ENCODE measurements at places on chromosomes 12 and 14.

GRCh38 chr14:68786491-68787091, 6.3 kb downstream of the ZFP36L1 start:
- DNase-seq: no peak

GRCh38 chr14:95444132-95445129, 72.0 kb downstream of the SYNE3 start:
- no peak for DNase-seq

GRCh38 chr12:1421091-1421846, 173.1 kb downstream of the FBXL14 start:
- DNase-seq: no peak

- DNase-seq: no peak
These were observed 27.9 kb upstream of the EVL start for GRCh38 chr14:100037353-100037752.

DNA sequence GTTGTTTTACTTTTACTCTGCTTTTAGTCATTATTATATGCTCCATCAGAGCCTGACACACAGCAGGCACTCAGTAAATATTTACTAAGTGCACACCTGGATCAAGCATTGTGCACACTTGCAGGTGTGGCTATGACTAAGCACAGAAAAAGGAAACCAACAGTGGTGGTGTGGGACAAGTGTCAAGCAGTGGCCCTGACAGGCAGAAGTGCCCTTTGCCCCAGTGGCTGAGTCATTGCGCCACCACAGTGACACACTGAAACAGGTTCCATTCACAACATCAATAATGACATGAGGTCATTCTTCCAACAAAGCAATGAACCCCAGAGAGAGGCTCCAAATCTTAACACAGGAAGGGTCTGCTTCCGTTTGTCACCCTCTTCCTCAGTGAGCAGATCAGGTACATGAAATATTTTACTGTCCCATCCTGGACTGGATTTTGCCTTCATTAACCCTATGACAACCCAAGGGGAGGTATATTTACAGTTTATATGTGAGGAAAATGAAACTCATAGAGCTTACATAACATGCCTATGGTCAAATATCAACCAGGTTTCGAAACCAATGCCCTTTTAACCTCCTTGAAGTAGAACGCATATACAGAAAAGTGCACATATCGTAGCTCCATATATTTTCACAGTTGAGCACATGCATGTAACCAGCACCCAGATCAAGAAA, 82.6 kb upstream of the GTF2A1 start:
- DNase-seq: no peak

DNA sequence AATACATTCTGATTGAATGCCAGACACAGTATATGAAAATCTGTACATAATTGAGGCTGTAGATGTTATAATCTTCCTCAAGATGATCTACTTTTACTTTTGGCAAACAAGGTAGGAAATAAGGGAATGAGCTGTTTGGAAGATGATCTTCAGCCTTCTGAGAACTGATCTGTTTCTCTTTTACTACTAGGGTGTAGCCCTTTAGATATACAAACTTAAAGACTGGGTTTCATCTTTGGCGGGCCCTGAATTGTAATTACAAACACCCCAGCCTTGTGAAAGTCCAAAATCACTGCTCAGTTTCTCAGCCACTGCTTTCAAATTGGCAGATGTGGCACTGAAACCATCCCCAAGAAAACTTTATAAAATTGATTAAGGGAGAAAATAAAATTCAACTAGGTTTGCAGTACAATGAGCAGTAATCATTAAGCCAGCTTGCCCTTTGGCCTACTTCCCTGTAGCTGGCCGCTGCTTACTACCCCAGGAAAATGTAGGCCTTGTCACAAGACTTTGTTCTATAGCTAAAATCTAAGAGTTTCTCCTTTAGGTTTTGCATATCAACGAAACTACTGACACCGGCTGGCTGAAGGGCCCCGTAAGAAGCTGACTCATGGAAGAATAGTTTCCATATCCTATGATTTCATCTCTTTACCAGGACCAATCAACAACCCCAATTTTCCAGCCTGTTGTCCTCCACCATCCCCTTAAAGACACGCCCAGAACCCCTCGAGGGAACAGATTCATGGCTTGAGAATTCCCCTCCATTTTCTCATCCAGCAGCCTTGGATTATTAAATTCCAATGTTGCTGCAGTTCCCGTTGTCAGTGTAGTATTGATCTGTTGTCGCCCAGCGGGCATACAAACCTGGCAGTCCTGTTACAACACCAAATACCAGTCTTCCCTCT, 210.8 kb downstream of the PCNX1 start:
- DNase-seq: no peak

DNA sequence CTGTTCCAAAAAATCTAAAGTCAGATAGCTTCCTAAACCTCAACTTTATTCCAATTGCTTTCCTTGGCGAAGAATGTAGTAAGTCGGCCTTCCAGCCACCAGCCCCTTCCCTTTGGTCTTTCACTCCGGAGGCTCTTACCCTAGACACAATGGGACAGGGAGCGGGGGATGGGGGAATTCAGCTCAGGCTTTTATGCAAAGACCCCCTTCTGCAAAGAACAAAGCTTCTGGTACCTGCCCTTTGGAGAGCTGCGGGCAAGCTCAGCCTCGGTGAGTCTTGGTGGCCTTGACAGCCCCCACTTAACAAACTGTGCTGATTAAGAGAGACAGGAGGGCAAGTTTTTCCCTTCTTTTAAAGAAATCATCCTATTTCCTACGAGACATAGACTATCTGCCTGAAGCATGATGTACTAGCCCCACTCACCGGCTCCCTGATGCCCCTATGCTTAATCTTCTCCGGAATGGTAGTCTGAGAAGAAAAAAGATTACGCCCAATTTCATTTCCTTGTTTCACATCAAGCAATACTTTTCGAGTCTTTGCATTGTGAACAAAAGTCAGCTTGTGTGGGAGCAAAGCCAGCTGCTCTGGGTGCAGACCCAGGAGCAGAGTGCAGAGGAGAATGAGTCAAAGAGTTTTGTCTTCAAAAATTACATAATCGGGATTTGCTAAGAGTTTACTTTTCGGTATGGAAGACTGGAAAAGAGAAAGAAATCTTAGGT, 1.5 kb upstream of the NANOG start:
- no peak for DNase-seq

DNA sequence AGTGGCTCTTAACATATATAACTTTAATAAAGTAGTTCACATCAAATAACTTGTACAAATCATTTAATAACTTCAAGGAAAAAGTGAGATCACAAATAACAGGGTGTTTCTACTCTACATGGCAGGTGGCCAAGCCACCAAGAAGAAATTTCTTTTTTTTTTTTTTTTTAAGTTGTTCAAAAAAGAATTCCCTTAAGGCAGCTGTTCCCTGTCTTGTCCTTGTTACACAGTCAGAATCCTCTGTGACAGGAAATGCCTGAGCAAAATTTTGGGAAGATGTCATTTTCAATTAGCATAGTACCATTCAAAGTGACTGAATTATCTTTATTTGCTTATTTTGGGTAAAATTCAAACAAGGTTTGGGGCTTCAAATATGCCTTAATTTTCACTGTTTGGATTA, 79.4 kb downstream of the LIN7A start:
- no peak for DNase-seq

Data from NCI-H1048 (cell line).